ENCODE measurements at places on chromosomes 16 and 17.

- no peak overlapping the region for H3K27ac ChIP-seq
- no peak for DNase-seq
- H3K4me1 ChIP-seq, result no peaks in the 10 kb centered on the region
- H3K4me3 ChIP-seq, result no peak overlapping the region
These were observed 26.7 kb upstream of the TEX2 start for GRCh38 chr17:64289741-64290141.

- DNase-seq, result no peak
- no peak overlapping the region for H3K27ac ChIP-seq
- no peaks in the 10 kb centered on the region for H3K27me3 ChIP-seq
- H3K4me3 ChIP-seq, result no peak overlapping the region
- H3K4me1 ChIP-seq, result no peaks in the 10 kb centered on the region
- peaks cover 26% of the 10 kb centered on the region for H3K36me3 ChIP-seq
These were observed 362.5 kb downstream of the SEC14L1 start for GRCh38 chr17:77503293-77503655.

- H3K4me1 ChIP-seq, result no peaks in the 10 kb centered on the region
- H3K27me3 ChIP-seq, result no peaks in the 10 kb centered on the region
- peaks cover 92% of the 10 kb centered on the region for H3K36me3 ChIP-seq
- no peak for DNase-seq
These were observed 30.5 kb downstream of the GPT2 start for GRCh38 chr16:46914556-46915201.

GRCh38 chr17:48577946-48578615, at the start of gene HOXB4:
Gene HOXB4 (minus strand): TSS chr17:48578350. CDS start chr17:48578319, 31 bp downstream.
- H3K27me3 ChIP-seq, result peaks cover 99% of the 10 kb centered on the region
- H3K4me1 ChIP-seq, result peaks cover 3% of the 10 kb centered on the region
- peak within 1 kb of the TSS; percentile 36 for H3K27ac ChIP-seq
- H3K4me3 ChIP-seq, result peak within 1 kb of the TSS; percentile 72

- no peak for DNase-seq
- H3K4me3 ChIP-seq, result no peak overlapping the region
- H3K27me3 ChIP-seq, result no peaks in the 10 kb centered on the region
- H3K27ac ChIP-seq, result no peak overlapping the region
- no peaks in the 10 kb centered on the region for H3K36me3 ChIP-seq
These were observed 15.2 kb downstream of the CNGB1 start for GRCh38 chr16:57955572-57956188.

DNA sequence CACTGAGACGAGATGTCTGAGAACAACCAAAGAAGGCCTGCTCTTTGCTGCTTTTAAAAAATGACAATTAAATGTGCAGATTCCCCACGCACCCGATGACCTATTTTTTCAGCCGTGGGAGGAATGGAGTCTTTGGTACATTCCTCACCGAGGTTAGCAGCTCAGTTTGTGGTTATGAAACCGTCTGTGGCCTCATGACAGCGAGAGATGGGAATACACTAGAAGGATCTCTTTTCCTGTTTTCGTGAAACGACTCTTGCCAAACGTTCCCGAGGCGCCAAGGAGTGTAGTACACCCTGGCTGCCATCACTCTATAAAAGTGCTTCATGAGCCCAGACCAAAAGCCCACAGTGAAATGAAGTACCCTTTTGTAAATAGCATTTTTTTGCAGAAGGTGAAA, 87.8 kb downstream of the CRISPLD2 start:
- no peak overlapping the region for H3K4me3 ChIP-seq
- no peaks in the 10 kb centered on the region for H3K27me3 ChIP-seq
- no peaks in the 10 kb centered on the region for H3K4me1 ChIP-seq
- H3K36me3 ChIP-seq, result no peaks in the 10 kb centered on the region

DNA sequence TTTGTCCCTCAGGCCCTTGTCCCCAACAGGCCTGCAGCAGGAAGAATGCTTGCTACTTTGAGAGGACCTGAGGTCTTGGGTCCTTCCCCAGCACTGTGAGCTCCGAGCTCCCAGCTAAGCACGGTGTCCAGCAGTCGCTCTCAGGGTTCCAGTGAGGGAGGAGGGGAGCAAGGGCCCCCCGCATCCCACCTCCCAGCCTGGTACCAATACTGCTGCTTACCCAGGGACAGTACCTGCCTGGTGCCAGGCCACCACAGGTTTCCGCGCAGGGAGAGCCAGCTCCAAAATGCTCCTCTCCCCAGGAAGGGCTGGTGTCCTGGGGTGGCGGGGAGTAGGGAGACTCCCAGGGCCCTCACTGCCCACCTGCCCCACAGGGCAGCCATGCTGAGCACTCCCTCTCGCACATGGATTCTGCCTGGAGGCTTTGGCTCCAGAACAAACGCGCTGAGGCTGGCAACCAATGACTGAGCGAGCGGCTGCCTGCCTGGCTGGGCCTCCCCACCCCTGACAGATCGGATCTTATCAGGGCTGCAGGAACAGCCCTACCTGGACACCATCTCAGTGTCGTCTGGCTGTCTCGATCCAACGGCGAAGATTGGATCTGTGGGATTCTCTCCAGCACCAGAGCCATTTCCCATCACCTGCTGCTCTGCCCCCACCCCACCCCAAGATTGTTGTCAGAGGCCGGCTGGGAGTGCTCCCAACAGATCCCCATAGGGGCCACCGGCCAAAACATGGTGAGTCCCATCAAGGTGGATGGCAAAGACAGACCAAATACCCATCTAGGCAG, 2.4 kb downstream of the DOK4 start:
- no peaks in the 10 kb centered on the region for H3K36me3 ChIP-seq
- peak; percentile 34 for DNase-seq
- no peaks in the 10 kb centered on the region for H3K4me1 ChIP-seq
- H3K27me3 ChIP-seq, result peaks cover 5% of the 10 kb centered on the region
- no peak overlapping the region for H3K4me3 ChIP-seq

DNA sequence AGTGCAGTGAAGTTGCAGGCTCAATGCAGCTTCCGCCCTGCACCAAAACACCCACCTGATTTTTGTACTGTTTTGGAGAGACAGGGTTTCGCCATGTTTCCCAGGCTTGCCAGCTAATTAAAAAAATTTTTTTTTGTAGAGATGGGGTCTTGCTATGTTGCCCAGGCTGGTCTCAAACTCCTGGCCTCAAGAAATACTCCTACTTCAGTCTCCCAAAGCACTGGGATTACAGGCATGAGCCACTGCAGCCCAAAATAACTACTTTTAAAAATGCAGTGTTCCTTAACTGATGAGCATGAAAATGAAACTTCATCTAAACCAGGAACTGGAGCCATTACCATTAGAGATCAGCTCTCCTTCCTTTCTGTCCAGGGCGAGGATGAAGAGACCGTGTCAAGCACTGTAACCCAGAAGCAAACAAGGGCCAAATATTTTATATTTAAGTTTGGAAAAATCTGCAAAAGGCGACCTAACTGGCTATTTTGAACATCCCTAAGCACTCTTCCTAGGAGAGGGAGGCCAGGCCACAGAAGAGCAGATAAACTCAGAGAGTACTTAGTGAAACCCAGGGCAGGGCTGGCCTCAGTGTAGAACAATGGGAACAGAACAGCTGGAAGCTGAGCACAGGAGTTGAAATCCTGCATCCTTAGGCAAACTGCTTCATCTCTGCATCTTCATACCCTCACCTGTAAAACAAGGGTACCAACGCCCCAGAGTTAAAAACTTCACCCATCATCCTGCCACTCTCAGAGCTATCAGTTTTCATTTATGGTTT, 24.0 kb downstream of the CREBBP start:
- H3K27ac ChIP-seq, result no peak overlapping the region
- peak; percentile 57 for DNase-seq
- peaks cover 13% of the 10 kb centered on the region for H3K36me3 ChIP-seq
- no peak overlapping the region for H3K4me3 ChIP-seq
- peaks cover 9% of the 10 kb centered on the region for H3K4me1 ChIP-seq

DNA sequence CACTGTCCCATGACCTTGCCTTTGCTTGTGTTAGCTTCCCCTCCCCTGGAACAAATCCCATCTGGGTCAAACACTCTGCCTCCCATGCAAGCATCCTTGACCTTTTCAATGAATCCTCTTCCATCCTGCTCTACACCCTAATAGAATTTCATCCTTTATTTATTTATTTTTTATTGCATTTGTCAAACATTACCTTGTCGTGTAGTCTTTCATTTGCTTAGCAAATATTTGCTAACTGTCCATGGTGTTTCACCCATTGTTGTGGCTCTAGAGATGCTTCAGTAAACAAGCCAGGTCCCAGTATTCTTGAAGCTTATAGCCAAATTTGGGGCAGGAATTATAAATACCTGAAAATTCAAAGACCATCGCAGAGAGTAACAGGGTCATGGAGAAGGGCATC, 51.0 kb upstream of the MRTFB start:
- peaks cover 6% of the 10 kb centered on the region for H3K4me1 ChIP-seq
- H3K27me3 ChIP-seq, result no peaks in the 10 kb centered on the region
- no peak overlapping the region for H3K27ac ChIP-seq
- no peak overlapping the region for H3K4me3 ChIP-seq
- H3K36me3 ChIP-seq, result no peaks in the 10 kb centered on the region

GRCh38 chr16:88868974-88869672, 2.7 kb upstream of the PABPN1L start:
- H3K27ac ChIP-seq, result no peak overlapping the region
- no peak for DNase-seq
- no peaks in the 10 kb centered on the region for H3K36me3 ChIP-seq
- no peak overlapping the region for H3K4me3 ChIP-seq
- H3K4me1 ChIP-seq, result no peaks in the 10 kb centered on the region

- H3K4me1 ChIP-seq, result no peaks in the 10 kb centered on the region
- H3K4me3 ChIP-seq, result no peak overlapping the region
- no peak overlapping the region for H3K27ac ChIP-seq
- DNase-seq, result no peak
These were observed 147.0 kb downstream of the C16orf78 start for GRCh38 chr16:49520492-49521038.

DNA sequence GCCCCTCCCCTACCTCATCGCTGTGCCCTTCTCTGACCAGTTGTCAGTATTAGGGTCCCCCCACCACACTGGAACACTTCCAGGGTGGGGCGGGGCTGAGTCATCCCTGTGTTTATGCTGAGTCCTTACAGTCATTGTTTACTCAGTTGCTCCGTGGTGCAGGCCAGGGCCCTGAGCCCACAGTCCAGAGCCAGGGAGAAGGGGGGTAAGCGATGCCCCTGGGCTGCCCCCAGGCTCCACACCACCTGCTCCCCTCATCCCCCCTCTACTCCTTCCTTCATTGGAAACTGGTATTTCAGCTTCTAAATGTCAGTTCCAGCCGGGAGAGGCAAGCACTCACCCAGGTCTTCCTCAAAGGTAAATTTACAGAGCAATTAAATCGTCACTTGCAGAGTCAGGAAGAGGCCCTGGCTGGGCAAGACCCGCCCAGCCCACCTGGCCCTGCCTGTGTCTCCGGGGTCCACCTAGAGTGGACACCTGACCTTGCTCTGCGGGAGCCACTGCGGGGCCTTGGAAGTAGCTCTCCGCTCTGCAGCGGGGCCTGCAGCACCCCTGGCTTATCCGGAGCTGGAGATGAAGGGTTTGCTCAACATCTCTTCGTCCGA, 4.8 kb downstream of the ATP2A3 start:
- no peak overlapping the region for H3K4me3 ChIP-seq
- H3K36me3 ChIP-seq, result no peaks in the 10 kb centered on the region
- no peaks in the 10 kb centered on the region for H3K4me1 ChIP-seq

- H3K4me1 ChIP-seq, result no peaks in the 10 kb centered on the region
- H3K36me3 ChIP-seq, result no peaks in the 10 kb centered on the region
- H3K4me3 ChIP-seq, result no peak overlapping the region
- H3K27me3 ChIP-seq, result no peaks in the 10 kb centered on the region
- H3K27ac ChIP-seq, result no peak overlapping the region
These were observed 7.2 kb downstream of the PLA2G15 start for GRCh38 chr16:68252383-68252782.

- no peaks in the 10 kb centered on the region for H3K36me3 ChIP-seq
- no peaks in the 10 kb centered on the region for H3K4me1 ChIP-seq
- H3K27me3 ChIP-seq, result no peaks in the 10 kb centered on the region
- DNase-seq, result no peak
These were observed 382.0 kb downstream of the GRIN2A start for GRCh38 chr16:9800186-9800738.

GRCh38 chr16:88067530-88068411, 116.5 kb downstream of the BANP start:
- H3K36me3 ChIP-seq, result peaks cover 4% of the 10 kb centered on the region
- H3K27me3 ChIP-seq, result no peaks in the 10 kb centered on the region
- DNase-seq, result no peak
- H3K4me3 ChIP-seq, result no peak overlapping the region
- no peaks in the 10 kb centered on the region for H3K4me1 ChIP-seq

GRCh38 chr17:80123791-80124190, 22.4 kb downstream of the GAA start:
- DNase-seq, result no peak
- no peaks in the 10 kb centered on the region for H3K36me3 ChIP-seq
- no peaks in the 10 kb centered on the region for H3K27me3 ChIP-seq
- peak overlapping the region; percentile 12 for H3K27ac ChIP-seq

GRCh38 chr17:81460856-81461460, 51.6 kb downstream of the ACTG1 start:
- H3K27me3 ChIP-seq, result no peaks in the 10 kb centered on the region
- H3K36me3 ChIP-seq, result no peaks in the 10 kb centered on the region
- DNase-seq, result no peak
- H3K27ac ChIP-seq, result no peak overlapping the region
- H3K4me3 ChIP-seq, result no peak overlapping the region

DNA sequence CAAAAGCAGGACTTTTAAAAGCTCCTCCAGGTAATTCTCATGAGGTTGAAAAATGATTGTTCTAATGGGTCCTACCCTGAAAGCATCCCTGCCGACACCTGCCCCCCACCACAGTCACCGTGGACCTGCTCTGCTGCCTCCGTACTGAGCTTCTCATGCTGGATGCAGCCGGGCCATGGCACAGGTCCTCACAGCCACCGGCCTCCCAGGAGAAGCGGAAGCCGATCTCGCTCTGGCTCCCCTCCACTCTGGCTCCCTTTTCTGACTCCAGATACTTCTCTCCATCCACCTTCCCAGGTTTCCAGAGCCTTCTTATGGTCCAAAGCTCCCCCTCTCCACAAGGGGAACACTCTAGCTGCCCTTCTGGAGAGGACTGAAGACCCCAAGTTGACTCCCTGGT, 10.2 kb downstream of the RPRML start:
- no peak overlapping the region for H3K27ac ChIP-seq
- peaks cover 26% of the 10 kb centered on the region for H3K27me3 ChIP-seq
- no peak for DNase-seq
- no peak overlapping the region for H3K4me3 ChIP-seq

DNA sequence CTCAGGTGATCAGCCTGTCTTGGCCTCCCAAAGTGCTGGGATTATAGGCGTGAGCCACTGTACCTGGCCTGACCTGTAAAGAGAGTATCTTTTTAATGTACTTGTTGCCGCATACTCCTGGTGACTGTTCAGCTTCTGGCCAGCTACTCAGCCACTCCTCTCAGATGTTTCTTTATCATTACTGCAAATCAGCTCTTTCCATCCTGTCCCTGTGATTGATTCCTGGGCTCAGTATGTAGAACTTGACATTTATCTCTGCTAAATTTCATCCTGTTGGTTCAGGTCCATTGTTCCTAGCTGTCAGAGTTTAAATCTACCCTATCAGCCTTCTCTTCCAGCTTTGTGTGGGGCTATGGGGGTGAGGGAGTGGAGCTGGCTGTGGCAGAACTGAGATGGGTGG, 211.5 kb upstream of the ASIC2 start:
- no peaks in the 10 kb centered on the region for H3K27me3 ChIP-seq
- H3K27ac ChIP-seq, result no peak overlapping the region

GRCh38 chr17:65182233-65182632, 45.1 kb downstream of the RGS9 start:
- H3K27me3 ChIP-seq, result no peaks in the 10 kb centered on the region
- peaks cover 3% of the 10 kb centered on the region for H3K4me1 ChIP-seq
- DNase-seq, result peak; percentile 49
- H3K27ac ChIP-seq, result no peak overlapping the region

GRCh38 chr16:7090628-7091115, 242.0 kb upstream of the RBFOX1 start:
- peaks cover 2% of the 10 kb centered on the region for H3K4me1 ChIP-seq
- H3K4me3 ChIP-seq, result no peak overlapping the region
- no peaks in the 10 kb centered on the region for H3K36me3 ChIP-seq
- no peak overlapping the region for H3K27ac ChIP-seq

Measured in endodermal cell (in vitro differentiated cells).